Forelimb muscle (tissue), 1 donor: ENCODE measurements at places on chromosomes 11 and 22.

GRCh38 chr11:130448416-130449309, at the start of gene ADAMTS15:
ADAMTS15 (plus strand) TSS chr11:130448645; CDS start chr11:130448974, 329 bp downstream.
- peak; percentile 62 for DNase-seq

GRCh38 chr11:114202011-114202609, 94.1 kb upstream of the NNMT start:
- DNase-seq: no peak

- DNase-seq: no peak
Observed at GRCh38 chr11:32288276-32288675, 147.1 kb downstream of the WT1 start.

- DNase-seq: no peak
Observed at GRCh38 chr11:30314625-30315024, 8.3 kb upstream of the ARL14EP start.

DNA sequence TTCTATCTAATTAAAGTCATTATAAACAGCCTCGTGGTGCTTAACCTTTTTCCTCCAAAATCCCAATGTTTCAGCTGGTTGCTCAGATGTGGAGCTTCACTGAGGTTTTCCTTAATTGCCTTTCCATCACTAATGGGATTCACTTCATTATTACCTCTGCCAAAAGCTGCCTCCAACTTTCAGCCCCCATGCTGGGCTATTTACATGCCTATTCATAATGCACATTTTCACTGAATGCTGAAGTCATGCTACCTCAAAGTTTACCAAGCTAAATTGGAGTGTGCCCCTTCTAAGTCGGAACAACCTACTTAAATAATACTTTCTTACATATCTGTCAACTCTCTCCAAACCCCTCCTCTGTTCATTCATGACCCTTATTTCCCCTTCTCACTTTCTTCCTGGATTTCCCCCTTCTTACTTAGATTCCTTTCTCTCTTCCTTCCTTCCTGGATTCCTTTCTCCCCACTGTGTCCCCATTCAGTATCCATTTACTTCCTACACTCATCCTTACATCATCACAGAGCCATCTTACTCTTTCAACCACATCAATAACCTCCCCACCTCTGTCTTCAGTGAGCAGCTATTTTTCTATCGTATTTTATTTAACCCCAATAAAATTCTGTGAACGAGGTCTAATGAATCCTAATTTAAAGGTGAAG, 887.3 kb upstream of the TENM4 start:
- DNase-seq: no peak

- no peak for DNase-seq
Observed at GRCh38 chr22:27554106-27554811, 247.3 kb downstream of the MN1 start.

DNA sequence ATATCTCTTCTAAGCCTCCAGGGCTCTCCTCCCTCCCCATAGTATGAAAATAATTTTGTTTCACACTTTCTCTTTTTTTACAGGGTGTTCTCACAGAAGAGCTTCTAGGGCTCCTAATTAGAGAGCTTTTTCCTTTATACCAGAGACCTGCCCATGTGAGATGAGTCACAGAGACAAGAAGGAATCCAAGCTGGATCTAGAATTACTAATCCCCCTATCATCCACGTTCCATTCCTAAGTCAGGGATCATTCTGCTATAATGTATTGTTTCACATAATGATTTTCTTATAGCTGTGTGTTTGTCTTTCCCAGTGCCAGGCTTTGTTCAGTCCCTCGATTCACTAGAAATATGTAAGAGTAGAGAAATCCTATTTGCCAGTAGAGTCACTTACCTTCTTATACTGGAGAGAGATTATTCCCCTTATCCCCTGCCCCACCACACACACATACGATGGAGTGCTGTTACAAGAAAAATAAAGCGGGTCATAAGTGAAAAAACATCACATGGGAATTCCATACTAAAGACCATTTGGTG, 778.3 kb upstream of the LRRC4C start:
- no peak for DNase-seq

DNA sequence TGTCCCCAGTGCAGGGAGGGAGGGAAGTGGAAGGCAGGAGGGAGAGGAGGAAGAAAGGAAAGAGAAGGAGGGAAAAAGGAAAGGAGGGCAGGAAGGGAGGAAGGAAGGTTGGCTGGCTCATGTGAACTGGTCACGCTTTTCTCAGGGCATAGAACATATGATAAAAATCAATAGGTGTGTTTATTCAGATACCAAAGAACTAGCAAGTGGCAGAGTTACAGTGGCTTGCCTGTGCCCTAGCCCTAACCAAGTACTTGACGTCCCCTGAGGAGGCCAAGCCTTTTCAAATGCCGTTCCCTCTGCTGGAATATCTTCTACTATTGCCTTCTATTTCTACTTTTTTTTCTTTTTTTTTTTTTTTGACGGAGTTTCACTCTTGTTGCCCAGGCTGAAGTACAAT, 33.5 kb downstream of the CHRDL2 start:
- DNase-seq: no peak

DNA sequence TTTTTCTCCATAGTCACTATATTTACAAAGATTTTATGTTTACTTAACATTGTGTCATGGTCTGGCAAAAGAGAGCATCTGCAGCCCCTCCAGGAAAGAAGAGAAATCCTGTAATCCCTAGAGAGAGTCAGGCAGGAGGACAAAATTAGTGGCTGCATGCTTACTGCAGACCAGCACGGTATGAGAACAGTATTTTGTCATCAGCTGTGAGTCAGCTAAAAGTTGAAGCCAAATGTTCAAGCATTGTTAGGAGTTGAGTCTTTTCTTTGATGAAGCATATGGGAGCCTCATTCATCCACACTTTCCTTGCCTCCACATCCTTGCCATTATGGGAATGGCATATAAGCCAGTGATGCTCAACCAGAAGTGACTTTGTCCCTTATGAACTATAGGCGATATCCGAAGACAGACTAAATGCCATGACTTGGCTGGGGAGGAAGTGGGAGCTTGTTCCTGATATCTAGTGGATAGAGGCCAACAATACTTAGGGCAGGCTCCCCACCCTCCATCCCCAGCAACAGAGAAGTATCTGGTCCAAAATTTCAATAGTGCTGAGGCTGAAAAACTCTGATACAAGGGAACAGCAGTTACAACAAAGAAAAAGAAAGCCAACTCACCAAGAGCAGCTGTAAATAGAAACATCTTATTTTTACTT, 112.0 kb upstream of the OR5AK2 start:
- DNase-seq: no peak

DNA sequence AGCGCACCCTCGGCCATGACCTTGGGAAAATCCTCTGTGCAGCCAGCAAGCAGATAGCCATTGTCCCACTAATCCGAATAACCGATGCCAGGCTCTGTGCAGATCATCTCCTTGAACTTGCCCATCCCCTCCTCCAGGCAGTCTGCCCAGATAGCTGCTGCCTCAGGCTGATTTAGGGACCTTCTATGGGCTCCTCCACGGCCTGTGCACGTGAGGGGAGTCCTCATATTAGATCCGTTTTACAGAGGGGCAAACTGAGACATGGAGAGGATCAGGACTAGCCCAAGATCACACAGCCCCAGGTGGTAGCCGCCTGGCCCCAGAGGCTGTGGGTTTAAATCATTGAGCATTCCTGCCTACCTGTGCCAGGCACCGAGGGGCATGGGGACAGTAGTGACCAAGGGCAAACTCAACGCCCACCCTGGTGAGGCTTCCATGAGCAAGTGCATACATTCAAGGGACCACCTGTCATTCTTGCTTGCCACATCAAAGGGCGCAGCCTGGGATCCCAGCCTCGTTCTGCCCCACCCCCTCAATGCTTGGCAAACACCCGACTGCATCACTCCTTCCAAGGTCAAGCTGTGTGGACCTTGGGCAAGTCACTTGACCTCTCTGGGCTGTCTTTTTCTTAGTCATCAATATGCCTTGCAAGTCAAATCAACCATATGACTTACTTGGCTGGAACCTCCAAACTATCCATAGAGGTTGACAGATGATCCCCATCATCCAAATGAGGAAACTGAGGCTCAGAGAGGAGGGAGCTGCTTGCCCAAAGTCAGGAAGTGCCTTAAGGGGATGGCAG, 131.6 kb downstream of the MN1 start:
- no peak for DNase-seq

- DNase-seq: no peak
Observed at GRCh38 chr11:110883256-110883655, 171.0 kb upstream of the ARHGAP20 start.

GRCh38 chr11:131896978-131897615, 526.7 kb downstream of the NTM start:
- DNase-seq: no peak

DNA sequence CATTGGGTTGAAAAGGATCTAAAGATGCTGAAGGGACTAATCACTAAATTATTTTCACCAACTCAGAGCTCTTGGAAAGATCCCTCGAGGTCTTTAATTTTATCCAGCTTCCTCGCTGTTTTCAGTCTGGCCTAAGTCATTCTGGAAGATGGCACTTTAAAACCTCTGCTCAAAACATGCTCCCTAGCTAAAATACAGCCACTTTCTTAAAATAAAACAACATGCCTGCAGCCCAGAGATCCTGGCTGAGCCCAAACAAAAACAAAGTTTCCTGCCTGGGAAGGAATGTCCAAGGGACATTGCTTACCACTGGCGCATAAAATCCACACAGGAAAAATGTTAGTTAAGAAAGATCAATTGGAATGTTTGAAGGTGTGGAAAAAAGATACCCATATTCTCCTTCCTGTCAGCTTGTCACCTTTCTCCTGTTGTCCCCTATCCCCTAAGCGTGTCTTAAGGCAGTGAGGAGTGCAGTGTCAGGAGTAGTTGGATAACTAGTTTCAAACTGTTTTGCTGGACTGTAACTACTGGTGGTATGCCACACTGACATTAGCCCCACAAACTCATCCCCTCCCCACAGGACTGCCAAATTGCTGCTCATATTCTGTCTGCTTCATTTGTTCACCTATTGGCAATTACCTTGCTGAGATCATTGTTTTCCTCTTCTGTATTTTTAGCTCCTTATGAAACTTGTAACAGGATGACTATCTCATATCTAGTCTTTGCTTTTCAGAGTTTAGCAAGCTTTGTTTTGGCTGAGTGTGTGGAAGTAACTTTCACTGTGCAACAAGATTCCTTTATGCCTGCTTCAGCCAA, 108.3 kb upstream of the SESN3 start:
- DNase-seq: peak; percentile 60

DNA sequence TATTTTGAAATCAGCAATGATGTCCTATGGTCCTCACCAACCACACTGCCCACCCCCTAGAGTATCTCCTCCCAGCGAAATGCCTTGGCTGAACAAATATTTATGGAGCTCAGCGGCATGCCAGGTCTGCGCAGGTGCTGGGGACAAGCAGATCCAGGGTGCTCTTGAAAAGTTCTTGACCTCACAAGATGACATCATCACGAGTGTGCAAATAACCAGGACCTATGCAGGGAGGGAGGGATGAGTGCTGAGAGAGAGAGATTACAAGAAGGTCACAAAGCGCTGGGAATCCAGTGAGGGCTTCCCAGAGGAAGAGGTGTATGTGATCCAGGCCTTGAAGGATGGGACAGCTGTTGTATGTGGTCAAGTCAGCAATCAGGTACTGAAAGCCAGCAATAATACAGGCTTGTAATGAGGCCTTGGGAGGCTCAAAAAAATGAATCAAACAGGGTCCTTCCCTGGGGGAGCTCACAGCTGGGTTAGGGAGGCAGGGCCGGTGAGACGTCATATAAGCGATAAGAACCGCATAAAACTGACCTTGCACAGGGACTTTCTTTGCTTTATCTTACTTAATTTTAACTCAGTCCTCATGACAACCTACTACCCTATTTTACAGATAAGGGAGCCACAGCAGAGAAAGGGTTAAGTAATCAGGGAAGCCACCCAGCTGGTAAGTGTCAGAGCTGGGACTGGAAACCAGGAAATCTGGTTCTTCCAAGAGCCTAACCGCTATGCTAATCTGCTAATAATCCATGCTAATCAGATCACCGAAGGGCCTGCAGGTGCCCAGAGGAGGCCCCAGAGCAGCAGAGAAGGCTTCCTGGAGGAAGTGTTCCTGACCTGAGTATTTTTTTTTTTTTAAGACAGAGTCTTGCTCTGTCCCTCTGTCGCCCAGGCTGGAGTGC, 8.2 kb downstream of the ARRB1 start:
- DNase-seq: no peak

- DNase-seq: no peak
Observed at GRCh38 chr11:102488208-102488607, 35.6 kb upstream of the TMEM123 start.

GRCh38 chr11:61345954-61346843, 13.2 kb downstream of the TKFC start:
- DNase-seq: no peak

- no peak for DNase-seq
Observed at GRCh38 chr11:46444305-46444704, 52.7 kb upstream of the CHRM4 start.

DNA sequence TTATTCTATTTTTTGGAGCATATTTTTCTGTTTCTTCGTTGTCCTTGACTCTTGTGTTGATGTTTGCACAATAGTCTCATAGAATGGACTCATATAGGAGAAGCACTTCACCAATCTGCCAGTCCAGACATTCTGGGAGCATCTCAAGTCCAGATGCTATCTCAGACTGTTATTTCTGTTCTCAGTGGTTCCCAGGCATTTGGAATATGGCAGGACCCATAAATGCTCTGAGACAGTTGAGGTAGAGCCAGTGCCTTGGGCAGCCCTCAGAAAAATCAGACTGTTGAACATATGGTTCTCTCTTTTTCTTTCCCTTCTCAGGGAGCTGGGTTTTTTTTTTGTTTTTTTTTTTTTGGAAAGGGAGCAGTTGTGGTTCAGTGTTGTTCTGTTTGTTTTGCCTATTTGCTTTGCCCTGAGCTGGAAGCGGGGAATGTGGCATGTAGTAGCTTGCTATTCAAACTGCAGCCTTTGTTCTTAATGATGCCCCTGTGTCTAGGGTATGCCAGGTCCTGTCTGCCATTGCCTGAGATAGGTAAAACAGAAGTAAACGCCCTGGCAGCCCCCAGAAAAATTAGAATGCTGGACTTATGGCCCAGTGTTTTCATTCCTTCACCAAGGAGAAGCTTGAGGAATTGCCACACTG, 3.7 kb upstream of the MS4A2 start:
- DNase-seq: no peak

DNA sequence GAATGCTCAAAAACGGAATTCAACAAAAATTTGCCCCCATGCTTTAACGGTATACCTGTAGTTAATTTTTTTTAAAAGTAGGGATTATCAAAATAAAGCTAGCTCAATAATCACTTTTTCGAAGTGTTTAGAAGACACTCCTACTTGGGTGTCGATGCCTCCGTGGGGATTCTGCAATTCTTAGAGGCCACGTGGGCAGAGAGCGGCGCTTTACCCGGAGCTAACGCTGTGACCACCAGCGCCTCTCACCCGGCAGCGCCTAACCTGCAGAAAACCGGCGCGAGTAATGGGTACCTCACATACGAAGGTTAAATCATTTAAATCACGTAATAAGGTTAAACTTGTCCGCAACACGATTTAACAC, 583 bp downstream of the TAF1D start:
- no peak for DNase-seq

DNA sequence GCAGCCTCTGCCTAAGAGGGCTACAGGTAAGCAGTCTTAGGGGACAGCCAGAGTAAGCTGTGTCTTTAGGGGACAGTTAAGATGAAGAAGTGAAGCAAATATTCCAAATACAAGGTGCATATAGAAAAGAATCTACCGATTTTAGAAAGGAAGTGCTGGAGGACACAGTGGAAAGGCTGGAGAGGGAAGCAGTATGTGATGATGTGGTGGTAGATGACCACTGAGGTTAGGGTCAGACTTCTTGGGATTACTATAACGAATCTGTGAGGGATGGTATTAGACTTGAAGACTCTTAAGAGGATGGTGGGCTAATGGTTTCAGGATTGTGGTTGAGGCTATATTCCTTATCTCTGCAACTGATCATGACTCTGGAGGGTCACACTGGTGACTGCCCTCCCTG, 40.0 kb upstream of the PHOX2A start:
- no peak for DNase-seq

GRCh38 chr11:88405853-88406252, 68.3 kb upstream of the CTSC start:
- DNase-seq: no peak
